ENCODE measurements at places on chromosomes 2 and 18. TPM values are rescaled to one million over a fixed set of nuclear protein-coding genes. Genes with fewer than 3 reads are reported as not detected.

GRCh38 chr2:229231328-229231868 is 39.7 kb downstream of the PID1 start:
- no peak for DNase-seq

DNA sequence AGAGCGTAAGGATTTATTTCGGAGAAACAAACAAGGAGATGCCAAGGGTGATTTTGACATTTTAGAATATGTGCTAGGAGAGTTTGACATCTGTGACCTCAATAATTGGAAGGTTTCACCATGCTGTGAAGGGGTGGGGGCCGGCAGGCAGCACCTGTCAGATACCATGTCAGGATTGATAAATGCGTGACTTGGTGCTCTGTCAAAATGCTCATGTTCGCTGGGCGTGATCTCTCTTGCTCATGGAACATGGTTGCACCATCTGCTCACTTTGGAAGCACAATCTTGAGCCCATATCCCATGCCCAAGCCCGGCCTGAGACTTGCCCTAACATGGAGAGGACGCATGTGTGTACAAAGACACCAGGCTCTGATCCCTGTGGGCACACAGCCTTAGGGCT is 347.6 kb downstream of the RNF144A start:
- DNase-seq, result no peak

Gene UGT1A4
- 2.9 TPM for total RNA-seq

Gene HS1BP3
- total RNA-seq, result 35.9 TPM
